NCI-H2171 (cell line): ENCODE measurements at places on chromosomes 1 and 21.
A peak's percentile ranks its signal among the peaks of the same experiment; 100 is the strongest.

DNA sequence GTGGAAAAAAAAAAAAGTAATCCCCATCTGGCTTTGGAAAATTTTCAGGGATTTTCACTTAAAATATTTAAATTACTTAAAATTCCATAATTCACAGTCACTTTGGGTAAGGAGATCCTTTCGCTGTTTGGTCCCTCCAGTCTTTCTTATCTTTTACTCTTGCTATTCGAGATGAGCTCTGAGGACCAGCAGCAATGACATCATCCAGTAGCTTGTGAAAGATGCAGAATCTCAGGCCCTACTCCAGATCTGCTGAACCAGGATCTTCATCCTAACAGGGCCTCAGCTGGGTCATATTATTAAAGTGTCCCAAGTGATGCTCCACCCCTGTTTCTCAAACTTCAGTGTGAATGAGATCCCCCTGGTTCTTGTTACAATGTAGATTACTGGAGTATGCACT is 46.9 kb upstream of the PLXNA2 start:
- DNase-seq, result no peak

- DNase-seq, result no peak
Measured at GRCh38 chr1:52424813-52425212, 20.4 kb downstream of the PRPF38A start.

DNA sequence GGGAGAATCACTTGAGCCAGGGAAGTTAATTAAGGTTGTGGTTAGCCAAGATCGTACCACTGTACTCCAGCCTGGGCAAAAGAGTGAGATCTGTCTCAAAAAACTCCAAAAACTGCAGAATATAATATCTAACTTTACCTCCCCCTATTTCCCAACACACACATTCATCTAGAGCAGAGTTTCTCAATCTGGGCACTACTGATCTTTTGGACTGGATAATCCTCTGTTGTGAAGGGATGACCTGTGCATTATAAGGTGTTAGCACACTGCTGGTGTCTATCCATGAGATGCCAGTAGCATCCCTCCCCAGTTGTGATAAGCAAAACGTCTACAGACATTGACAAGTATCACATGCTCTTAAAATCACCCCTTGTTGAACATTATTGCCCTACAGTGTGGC is 61.8 kb downstream of the RGS13 start:
- no peak for DNase-seq

DNA sequence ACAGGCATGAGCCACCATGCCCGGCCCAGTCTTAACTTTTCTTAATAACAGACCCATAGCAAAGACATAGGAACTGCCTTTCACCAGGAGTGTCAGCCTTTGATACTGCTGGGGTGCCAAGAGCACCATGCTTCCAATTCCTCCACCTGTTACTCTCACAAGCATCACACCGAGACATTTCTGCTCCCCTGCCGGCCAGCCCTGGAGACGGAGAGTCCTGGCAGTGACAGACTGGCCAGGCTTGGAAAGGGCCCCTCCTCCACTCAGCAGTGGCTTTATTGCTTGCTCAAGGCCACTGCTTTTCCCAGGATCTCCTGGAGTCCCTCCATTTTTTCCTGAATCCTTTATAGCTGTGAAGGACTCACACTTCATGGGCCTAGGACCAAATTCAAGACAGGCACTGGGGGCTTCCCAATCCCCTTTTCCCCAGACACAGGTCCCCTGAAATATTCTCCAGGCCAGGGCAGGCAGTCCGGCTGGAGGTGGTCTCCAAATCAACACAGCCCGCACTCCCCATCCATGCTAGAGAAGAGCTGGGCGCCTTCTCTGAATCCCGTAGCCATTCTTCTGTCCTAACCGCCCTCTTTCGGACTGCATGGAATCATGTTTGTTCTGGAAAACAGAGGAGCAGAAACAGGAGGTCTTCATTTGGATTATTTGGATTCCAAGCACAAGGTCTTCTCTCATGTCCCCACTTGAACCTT is 25.5 kb upstream of the PTPRF start:
- no peak for DNase-seq

GRCh38 chr21:39400173-39400572 is 45.4 kb downstream of the LCA5L start:
- DNase-seq, result no peak

GRCh38 chr1:71422221-71422620 is 341.4 kb upstream of the ZRANB2 start:
- no peak for DNase-seq

DNA sequence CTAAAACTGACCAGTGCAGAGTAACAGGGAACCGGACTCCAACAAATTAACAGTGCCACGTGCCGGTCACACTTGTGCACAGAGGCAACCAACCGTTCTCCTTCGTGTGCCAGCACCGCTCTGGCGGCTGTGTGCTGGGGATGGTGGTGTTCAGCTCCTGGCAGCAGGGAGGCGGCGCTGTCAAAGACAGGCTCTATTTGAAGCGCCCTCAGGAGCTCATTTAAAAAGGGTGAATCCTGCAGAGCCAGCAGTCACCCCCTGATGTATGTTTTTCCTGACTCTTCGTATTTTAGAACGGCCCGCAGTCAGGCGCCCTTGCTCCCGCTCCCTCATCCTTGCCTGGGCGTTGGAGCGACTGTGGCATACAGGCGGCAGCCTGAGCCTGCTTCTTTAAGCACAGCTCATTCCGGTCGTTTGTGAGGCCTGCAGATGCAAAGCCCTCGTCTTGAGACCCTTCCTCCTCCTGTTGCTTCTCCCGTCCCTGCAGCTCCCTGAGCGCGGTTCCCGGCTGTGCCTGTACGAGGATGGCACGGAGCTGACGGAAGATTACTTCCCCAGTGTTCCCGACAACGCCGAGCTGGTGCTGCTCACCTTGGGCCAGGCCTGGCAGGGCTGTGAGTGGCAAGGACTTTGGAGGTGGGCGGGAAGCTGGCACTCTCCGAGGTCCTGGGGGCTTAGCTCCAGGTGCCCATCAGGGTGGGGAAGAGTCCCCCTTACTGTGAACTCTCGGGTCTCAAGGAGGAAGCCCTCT is 1.1 kb downstream of the DFFB start:
- DNase-seq, result no peak

DNA sequence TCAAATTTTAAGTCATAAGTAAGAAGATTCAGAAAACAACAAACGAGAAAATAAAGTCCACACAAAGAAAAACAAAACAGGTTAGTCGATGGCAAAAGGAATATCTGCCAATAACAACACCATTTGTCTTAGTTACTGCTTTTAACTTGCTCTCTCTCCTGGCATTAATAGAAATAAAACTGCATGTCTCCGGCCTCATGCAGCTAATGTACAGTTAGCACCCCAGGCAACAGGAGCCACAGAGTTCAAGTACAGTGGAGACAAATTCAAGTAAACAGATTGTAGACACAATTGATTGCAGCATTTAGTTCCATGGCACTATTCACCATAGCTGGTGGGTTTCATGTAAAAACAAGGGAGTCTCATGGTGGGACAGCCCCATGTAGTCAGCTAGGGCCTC is 33.5 kb downstream of the SUSD4 start:
- DNase-seq, result no peak

- DNase-seq, result peak; percentile 17
Measured at GRCh38 chr1:84936116-84936810, 43.3 kb upstream of the LPAR3 start.

GRCh38 chr1:165884690-165885304 is 57.4 kb downstream of the UCK2 start:
- DNase-seq, result no peak

DNA sequence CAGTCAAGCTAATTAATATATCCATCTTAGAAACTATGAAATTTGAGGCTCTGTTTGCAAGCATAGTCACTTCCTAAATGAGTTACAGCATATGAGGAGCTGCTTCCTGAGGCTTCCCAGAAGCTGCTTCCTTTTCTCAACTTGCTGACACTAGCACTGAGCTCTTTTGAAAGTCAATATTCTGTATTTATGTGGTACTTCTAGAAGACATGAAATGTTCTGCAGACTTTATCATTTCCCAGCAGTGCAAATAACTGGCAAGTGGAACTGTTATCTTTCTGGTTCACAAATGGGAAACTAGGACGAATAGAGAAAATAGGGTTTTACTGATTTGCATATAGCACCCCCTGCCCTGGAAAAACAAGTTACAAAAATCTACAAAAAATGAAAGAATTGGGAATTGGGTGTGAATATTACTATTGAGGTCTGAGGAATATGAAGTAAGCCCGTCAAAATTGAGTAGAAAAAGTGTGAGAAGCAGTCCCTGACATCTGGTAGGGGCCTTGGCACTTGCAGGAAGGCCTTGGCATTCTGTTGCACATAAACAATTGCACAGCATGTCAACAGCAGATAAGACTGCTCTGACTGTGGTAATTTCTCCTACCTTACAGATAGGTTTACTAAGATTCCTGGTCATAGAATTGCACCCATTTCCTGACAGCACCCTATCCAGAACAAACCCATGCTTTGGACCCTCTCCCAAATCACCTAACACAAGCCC is 7.1 kb downstream of the GIPC2 start:
- DNase-seq, result no peak

- DNase-seq, result no peak
Measured at GRCh38 chr1:229570891-229571516, 12.5 kb upstream of the ABCB10 start.

- peak; percentile 42 for DNase-seq
Measured at GRCh38 chr1:216682752-216683151, 40.5 kb downstream of the ESRRG start.

DNA sequence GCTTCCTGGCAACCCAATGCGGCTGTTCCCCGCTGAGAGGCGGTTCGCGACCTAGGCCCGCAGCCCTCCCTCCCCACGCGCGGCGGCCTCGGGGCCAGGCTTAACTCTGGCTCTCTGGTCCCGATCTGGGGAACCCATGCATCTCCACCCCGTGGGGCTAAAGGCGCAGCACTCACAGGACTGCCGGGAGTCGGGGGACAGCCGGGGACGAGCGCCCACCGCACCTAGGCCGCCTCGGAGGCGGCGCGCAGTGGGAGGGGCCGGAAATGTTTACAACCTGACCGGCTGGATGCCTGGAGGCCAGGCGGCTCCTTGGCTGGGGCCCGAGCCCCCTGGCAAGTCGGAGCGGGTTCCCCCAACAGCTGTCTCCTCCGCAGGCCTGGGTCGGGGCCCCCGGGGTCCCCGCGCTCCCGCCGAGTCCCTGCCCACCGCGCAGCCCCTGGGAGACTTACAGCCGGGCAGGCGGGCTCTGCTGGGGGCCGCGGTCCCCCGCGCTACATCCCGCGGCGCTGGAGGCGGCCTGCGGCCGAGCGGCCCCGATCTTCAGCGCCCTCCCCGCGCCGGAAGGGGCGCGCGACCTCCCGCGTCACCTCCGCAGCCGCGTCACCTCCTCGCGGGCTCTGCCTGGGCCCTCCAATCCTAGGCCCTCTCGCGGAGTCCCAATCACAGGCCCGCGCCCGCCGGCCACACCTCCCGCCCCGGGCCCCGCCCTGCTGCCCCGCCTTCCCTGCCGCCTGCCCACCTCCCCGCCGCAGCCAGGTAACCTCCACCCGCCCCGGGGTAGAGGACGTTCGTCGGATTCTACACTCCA is at the start of gene ADIPOR1:
TSS of gene ADIPOR1 (minus strand) at position 580 of the 811 bp plus-strand sequence. CDS start 7,242 bp downstream, outside the sequence.
- DNase-seq, result peak; percentile 89
